ENCODE measurements at places on chromosomes 12 and 14.

DNA sequence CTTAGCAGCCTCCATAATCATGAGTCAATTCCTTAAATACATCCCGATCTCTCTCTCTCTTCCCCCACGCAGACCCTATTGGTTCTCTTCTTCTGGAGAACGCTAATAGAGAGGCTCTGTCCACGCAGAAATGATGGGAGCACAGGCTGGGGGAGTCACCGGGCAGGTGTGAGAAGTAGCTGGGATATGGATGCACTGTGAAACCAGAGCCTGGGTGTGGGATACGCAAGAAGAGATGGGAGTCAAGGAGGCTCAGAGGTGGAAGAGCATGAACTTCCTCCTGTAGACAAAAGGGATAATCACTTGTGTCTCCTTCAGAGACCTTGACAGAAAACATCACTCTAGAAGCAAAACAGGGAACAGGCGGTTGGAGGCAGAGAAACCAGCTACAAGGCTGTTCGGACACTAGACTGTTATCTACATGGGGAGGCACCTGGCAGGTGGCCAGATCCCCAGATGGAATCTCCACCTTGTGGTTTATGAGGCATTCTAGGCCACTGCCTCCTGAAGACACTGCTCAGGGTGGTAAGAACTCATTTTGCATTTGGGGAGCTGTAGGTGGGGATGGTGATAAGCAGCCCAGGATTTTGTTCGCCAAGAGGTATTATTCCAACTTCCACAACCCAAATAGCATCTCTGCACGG, 7.2 kb upstream of the SELPLG start:
- no peak for DNase-seq

DNA sequence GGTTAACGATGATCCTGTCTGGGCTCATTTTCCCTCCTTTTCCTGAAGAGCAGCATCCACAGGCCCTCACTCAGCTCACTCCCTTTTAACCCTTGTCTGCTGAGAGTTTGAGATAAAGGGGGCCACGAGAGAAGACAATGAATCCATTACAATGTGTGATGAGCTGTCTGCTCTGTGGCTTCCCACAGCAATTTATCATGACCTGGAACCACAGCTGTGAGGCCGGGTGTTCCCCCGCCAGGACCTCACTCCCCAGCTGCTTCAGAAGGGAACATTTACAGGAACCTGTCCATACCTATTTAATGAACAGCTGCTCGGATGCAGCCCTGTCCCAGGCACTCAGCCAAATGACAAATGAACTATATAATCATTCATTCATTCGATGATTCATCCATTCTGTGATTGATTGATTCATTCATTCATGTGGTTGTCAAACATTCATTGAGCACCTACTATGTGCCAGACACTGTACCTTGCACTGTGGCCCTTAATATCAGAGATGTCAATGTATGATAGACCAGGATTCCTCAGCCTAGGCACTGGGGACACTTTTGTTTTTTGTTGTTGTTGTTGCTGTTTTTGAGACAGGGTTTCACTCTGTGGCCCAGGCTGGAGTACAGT, 18.5 kb upstream of the P2RX7 start:
- no peak for DNase-seq

DNA sequence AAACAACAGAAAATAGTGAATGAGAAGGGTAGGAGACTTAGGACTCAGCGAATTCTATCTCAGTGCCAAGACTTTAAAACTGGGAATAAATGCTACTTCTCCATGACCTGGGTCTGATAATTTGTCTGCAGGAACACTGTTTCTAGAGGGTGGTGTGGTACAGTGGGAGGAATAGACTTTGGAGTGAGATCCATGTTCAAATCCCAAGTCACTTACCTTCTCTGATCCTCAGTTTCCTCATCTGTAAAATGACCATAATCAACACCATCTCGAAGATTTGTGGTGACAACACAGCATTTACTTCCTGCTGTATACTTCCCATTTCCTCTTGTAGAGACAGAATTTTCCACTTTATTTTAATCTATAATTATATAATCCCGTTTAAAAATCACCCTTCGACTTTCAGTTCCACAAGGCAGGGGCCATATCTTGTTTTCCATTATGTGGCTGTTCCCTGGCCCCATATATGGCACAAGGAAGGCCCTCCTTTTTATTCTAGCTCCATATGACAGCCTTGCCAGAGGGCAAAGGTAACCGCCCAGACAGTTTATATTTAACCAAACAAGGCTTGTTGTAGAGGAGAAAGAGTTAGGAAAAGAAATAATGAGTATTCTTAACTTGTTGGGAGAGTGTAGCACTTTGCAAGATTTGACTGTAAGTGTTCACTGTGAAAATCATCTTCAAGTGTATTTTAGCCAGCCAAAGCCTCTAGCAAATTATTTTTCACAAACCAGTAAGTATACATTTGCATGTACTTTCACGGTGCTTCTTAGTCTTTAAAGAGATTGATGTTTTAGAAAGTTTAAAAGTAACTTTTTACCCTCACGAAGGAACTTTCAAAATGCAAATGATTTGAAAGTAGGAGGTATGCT, 243.1 kb downstream of the AKAP6 start:
- DNase-seq: no peak

DNA sequence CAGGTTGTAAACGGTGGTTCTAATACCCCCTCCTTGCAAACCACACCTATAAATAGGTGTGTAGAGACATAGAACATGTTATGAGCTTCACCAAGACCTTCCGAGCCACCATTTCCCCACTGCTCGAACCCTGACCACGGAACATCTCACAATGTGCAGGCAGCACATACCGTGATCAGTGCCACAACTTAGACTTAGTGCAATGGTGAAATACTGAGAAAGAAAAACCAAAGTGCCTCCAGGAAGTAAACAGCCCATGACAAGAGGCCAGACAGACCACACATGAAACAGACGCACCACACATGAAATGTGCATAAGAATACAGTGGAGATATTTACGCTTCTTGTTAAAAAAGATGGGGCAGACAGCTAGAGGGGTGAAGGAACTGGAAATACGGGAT, 166.9 kb upstream of the CCND2 start:
- no peak for DNase-seq

DNA sequence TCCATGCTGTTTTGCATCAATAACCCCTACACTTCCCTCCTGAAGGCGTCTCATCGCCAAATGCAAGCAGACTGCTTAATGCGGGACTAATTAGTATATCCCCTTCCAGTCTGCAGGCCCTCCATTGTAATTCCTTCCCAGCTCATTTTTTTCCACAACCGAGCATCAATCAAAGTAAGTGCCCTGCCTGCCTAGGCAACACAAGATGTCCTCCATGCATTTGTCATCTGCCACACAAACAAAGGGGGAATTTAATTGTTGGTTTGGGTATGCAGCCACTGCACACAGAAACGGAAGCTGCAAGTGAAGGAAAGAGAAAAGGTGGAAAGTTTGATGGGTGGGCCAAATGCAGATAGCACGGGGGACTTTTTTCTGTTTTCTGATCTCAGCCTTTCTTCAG, 168.0 kb downstream of the EGLN3 start:
- no peak for DNase-seq

DNA sequence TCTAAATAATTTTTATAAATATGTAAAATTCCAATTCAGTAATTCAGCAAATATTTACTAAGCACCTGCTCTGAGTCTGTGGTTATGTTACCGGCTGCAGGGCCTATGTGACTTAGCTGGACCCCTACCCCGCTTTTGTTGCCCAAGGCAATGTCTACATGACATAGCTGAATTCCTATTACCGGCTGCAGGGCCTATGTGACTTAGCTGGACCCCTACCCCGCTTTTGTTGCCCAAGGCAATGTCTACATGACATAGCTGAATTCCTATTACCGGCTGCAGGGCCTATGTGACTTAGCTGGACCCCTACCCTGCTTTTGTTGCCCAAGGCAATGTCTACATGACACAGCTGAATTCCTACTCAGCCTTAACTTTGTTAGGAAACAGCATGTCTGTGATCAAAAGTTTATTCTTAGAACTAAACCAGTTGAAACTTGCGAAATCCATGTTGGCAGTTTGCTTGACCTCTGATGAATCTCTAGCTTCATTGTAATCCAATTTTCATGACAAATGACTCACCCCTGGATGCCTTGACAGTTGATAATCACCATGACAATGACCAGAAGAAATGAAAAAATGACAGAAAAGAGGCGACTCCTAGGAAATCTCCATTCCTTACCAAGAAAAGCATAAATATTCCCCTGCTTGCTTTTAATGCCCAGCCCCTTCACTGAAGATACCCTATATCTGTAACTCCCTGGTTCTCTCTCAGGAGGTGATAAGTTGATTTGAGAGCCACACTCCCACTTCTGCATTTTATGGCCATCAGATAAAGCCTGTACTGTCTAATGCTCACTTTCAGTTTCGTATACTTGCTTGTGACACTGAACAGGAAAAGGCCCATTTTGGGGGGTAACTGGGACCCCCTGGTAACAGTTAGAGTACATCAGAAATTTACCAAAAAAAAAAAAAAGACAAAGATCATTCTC, 148.4 kb upstream of the SYT10 start:
- no peak for DNase-seq

DNA sequence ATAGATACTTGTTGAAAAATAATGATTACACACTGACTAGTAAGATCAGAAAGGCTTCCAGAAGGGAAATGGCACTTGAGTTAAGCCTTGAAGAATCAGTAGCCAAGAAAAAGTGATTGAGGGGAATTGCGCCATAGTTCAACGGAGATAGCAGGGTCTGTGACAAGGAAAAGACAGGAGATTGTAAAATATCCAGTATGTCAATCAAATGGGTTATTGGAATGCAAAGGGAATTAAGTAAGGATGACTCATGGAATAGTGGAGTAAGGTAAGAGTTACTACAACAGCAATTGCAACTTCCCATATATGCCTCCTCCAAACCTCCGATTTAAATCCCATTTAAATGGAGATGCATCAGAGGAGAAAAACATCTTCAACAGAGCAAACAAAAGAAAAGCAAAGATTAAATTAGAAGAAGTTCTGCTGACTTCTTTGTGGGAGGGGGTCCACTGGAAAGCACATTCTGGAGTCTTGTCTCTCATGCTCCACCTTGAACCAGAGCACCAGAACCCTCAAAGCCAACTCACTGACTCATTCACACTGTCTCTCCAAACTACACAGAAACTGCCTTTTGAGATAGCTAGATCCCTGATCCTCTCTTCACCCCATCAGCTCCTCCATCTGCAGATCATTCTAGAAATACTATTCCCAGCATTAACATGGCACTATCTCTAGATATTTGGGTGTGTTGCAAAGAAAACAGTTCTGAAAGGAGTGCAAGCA, 138.2 kb downstream of the NUAK1 start:
- no peak for DNase-seq

Data from CD4-positive, alpha-beta T cell treated with Interleukin-1 beta for 1 hour (primary cell).